ENCODE measurements at places on chromosomes 7 and 10. TPM values are rescaled to one million over a fixed set of nuclear protein-coding genes. Genes with fewer than 3 reads are reported as not detected.

- no peak for DNase-seq
Measured at GRCh38 chr10:66085906-66086305, 839.9 kb upstream of the LRRTM3 start.

GRCh38 chr7:157752832-157753291 is 416.1 kb downstream of the DNAJB6 start:
- DNase-seq = no peak

Gene INSIG1
- 96.2 TPM for total RNA-seq

- no peak for DNase-seq
Measured at GRCh38 chr7:156117542-156118247, 305.4 kb upstream of the SHH start.

GRCh38 chr10:95437669-95438068 is 123.5 kb downstream of the SORBS1 start:
- no peak for DNase-seq

DNA sequence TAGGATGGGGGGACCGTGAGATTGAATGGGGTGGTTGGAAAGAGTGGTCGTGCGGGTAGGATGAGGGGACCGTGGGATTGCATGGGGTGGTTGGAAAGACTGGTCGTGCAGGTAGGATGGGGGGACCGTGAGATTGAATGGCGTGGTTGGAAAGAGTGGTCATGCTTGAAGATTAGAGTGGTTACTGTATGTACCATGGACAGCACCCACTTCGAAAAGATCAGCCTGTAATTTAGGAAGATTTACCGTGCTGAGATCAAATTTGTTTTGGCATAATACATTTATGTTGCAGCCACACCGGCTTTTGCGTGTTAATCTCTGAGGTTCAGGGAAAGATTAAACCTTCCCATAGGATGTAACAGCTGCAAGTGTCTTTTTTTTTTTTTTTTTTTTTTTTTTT is 495.2 kb upstream of the ADARB2 start:
- no peak for DNase-seq

Measured in neural progenitor cell (in vitro differentiated cells).